Colonic mucosa (tissue), 4 donors: ENCODE measurements at places on chromosomes 16 and 17. TPM values are rescaled to one million over a fixed set of nuclear protein-coding genes. Genes with fewer than 3 reads are reported as not detected.

The CCL13 gene
- 4.9 TPM for total RNA-seq

The SRCIN1 gene
- 1.1 TPM for total RNA-seq

The PRKCB gene
- 2.5 TPM for total RNA-seq

The CMTM4 gene
- 212 TPM for total RNA-seq

The ABCC11 gene
- not detected for total RNA-seq

The C16orf96 gene
- total RNA-seq, result 0.08 TPM

The PRSS53 gene
- 0.77 TPM for total RNA-seq

The ATP2A3 gene
- total RNA-seq, result 197 TPM

The UMOD gene
- not detected for total RNA-seq

The CDH8 gene
- 0.13 TPM for total RNA-seq

The GRAPL gene
- 0.35 TPM for total RNA-seq

The MLX gene
- total RNA-seq, result 79.6 TPM

The MTHFSD gene
- total RNA-seq, result 15.4 TPM

The CCDC144A gene
- total RNA-seq, result 0.13 TPM

The HNF1B gene
- 34.8 TPM for total RNA-seq

The EFNB3 gene
- total RNA-seq, result 0.42 TPM

The ZNF319 gene
- total RNA-seq, result 3.5 TPM

The TBC1D3 gene
- not detected for total RNA-seq

The TPSB2 gene
- 39.1 TPM for total RNA-seq

The TMEM114 gene
- total RNA-seq, result not detected

The OSGIN1 gene
- total RNA-seq, result 9.4 TPM

The TMC5 gene
- 113 TPM for total RNA-seq

The JMJD6 gene
- total RNA-seq, result 38.6 TPM

The ICAM2 gene
- 9.5 TPM for total RNA-seq

The KRT13 gene
- total RNA-seq, result 0.25 TPM

The PPP1R1B gene
- 331 TPM for total RNA-seq

The SLFN5 gene
- 8.5 TPM for total RNA-seq

The CDRT15 gene
- total RNA-seq, result not detected

The OR1D5 gene
- not detected for total RNA-seq

The PRSS36 gene
- 6.4 TPM for total RNA-seq

The CTCF gene
- 47.3 TPM for total RNA-seq

The TBC1D26 gene
- not detected for total RNA-seq

The TPPP3 gene
- 3.7 TPM for total RNA-seq

The TRPV3 gene
- 7.4 TPM for total RNA-seq

The NR1D1 gene
- 18.8 TPM for total RNA-seq

The SGCA gene
- total RNA-seq, result 5.5 TPM

The ST6GALNAC2 gene
- total RNA-seq, result 3.8 TPM

The NLRC3 gene
- 2.0 TPM for total RNA-seq

The MARVELD3 gene
- total RNA-seq, result 79.0 TPM

The CLDN7 gene
- total RNA-seq, result 919 TPM

The GDPD1 gene
- total RNA-seq, result 3.4 TPM

The CNTNAP1 gene
- 5.0 TPM for total RNA-seq

The SLC47A2 gene
- 0.16 TPM for total RNA-seq

The CFAP97D1 gene
- not detected for total RNA-seq

The MYO19 gene
- total RNA-seq, result 149 TPM

The HASPIN gene
- total RNA-seq, result 13.2 TPM

The SDR42E2 gene
- total RNA-seq, result not detected
